Motor neuron (in vitro differentiated cells): ENCODE measurements at places on chromosomes 12 and 14. TPM values are rescaled to one million over a fixed set of nuclear protein-coding genes. Genes with fewer than 3 reads are reported as not detected.
A peak's percentile ranks its signal among the peaks of the same experiment; 100 is the strongest.

GRCh38 chr12:47574252-47575021 lies 131.4 kb downstream of the RPAP3 start:
- no peak for ATAC-seq

- no peak for ATAC-seq
Observed at GRCh38 chr12:7610006-7610405, 55.7 kb downstream of the APOBEC1 start.

DNA sequence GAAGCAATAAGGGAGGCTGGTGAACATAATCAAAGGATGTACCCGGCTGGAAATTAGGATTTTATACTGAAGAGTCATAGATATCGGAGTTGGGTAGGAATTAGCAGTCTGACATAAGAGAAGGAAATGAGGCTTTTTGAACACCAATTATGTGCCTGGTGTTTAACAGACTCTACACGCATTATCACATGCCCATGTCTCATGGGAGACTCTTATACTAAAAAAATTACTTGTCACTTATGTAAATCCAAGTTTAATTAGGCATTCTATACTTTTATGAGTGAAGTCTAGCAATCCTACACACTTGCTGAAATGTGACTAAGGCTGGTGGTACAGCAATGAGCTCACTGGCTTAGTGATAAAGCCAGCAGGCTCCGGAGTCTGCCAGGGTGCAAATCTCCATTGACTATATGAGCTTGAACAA lies 93.5 kb downstream of the NUAK1 start:
- no peak for ATAC-seq

- peak; percentile 25 for ATAC-seq
Observed at GRCh38 chr12:104219361-104219892, 3.8 kb downstream of the TXNRD1 start.

GRCh38 chr12:130204541-130204953 lies 42.3 kb downstream of the FZD10 start:
- ATAC-seq: no peak

- ATAC-seq: no peak
Observed at GRCh38 chr12:105334582-105334981, 4.1 kb downstream of the C12orf75 start.

DNA sequence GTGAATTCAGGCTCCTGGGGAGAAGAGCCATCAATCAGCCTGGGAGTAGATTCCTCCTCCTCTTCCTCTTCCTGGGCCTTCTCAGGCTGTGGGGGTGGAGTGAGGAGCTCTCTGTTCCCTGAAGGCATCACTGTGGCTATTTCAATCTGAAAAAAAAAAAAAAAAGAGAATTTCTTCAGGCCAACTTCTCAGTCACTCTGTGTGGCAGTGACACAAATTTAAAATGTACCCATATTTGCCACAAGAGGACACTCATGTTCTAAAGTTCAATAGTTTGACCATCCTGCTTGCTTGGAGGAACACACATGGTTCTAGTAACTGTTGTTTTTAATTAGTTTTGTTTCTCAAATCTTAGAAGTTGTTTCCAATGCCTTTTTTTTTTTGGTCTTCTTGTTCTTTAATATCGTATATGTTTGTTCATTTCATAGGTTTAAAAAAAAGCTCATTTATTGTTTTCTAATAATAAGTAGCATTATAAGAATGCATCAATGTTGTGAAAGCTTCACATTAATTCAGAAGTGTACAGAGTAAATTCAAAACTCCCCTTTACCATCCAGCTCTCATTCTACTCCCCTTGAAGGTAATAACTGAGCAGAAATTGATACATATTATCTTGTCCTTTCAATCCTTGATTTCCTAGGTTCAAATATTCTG lies 23.3 kb upstream of the CCER1 start:
- ATAC-seq: peak; percentile 91

- ATAC-seq: no peak
Observed at GRCh38 chr12:115421350-115421749, 737.4 kb upstream of the TBX3 start.

DNA sequence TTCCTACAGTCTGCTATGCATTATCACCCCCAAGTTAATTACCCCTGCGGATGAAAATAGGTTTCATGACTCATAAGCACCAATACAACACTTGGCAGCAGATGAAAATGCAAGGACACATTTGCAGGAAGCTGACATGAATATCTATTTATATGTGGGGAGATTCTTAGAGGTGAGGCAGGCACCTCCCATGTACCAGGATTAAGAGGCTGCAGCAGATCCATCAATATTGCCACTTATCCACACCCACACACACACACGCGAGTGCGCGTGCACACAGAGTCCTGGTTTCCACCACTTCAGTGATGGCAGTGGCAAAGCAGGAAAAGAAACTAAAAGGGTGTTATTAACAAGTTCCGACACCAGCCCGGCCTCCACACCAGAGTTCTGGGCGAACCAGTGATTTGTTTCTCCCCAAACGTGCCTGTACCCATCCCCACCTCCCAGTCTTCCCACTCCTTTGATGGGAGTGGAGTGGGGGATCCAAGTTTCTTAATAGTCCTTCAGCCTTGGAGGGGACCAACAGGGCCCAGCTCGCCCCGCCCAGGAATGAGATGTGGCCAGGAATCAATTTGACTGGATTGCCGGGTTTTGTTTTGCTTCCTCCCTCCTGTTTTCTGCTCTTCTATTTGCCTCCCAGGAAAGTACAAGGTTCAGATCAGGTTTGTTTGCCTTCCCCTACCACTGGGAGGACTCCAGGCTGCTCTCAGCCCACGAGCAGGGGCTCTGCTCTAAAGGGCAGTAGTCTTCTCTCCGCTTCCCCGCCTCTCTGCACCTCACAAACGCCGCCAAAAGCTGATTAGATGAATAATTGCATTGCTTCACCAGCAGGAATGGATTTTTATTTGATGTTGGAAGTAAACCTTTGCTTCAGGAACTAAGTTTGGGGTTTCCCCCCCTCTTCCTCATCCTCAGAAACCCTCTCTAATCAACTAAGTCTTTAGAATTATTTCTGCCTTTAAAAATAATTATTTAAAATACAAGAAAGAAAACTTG lies 5.2 kb downstream of the IRF2BPL start:
- ATAC-seq: peak; percentile 35

GRCh38 chr12:24861766-24862540 lies 86.9 kb downstream of the BCAT1 start:
- no peak for ATAC-seq

DNA sequence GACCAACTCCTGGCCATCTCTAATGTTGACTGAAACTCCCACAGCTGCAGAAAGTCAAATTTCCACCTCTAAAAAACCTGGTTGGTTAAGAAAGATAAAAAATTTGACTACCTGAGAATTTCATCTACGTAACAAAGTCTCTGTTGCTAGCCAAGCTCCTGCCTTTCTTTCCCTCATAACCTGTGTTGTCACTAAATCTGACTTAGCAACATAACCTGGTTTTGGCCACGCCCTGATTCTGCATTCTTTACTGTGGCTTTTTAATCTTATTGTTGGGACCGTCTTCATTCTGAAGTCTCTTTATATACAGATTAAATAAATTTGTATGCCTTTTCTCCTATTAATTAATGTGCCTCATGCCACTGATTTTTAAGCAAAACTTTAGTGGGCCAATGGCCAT lies 16.1 kb upstream of the CD69 start:
- ATAC-seq: no peak

- ATAC-seq: no peak
Observed at GRCh38 chr14:31763041-31763440, 201.8 kb downstream of the NUBPL start.

- no peak for ATAC-seq
Observed at GRCh38 chr14:51939755-51940301, 49.5 kb upstream of the RTRAF start.

DNA sequence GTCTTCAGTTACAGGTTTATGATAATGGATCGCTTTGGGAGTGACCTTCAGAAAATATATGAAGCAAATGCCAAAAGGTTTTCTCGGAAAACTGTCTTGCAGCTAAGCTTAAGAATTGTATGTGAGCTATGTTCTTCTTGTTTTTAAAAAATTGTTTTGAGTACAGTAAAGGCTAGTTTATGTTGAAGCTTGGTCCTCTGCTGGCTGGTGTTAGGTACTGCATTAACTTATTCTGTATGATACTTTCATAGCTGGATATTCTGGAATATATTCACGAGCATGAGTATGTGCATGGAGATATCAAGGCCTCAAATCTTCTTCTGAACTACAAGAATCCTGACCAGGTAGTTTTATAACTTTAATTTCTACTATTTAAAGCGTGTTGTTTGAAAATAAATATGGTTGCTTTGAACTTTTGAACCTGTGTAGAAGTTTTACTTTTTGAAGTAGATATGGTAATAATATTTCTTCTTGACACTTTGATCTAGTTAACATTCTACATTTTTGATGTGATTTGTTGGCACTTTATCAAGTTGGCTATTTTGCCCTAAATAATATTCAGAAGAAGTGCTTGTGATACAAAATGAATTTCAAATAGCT lies 55.7 kb downstream of the VRK1 start:
- ATAC-seq: no peak

DNA sequence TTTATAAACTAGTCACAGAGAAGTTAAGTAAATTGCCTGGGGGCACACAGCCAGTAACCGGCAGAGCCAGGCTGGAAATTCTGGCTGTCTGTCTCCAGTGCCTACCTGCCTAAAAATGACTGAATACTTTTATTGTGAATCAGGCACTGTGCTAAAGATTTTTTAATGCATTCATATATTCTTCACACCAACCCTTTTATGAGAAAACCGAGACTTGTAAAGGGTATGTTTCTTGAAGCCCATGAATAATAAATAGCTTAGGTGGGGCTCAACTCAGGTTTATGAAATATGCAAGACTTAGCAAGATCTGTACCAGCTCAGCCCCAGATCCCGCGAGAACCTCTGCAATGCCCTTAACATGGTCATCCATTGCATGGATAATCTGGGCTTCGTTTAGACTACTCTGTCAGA lies 60.8 kb downstream of the TMCC3 start:
- no peak for ATAC-seq

- no peak for ATAC-seq
Observed at GRCh38 chr12:116194935-116195431, 82.5 kb downstream of the MED13L start.

The CAPZA3 gene
- total RNA-seq: not detected in 2 replicates

The TAS2R42 gene
- total RNA-seq: 1.8 and 2.3 TPM in 2 replicates

The PPP1R13B gene
- total RNA-seq: 3.0 TPM in 2 replicates

The PTPRR gene
- 0.18 and 1.8 TPM in 2 replicates for total RNA-seq

The WASHC4 gene
- total RNA-seq: 27.8 and 29.1 TPM in 2 replicates

The DIP2B gene
- 53.6 and 81.8 TPM in 2 replicates for total RNA-seq

The IFNG-AS1 gene
- total RNA-seq: 0.57 and 0.63 TPM in 2 replicates

The SETD1B gene
- total RNA-seq: 14.2 and 14.3 TPM in 2 replicates

The SLC17A8 gene
- total RNA-seq: 7.7 and 8.1 TPM in 2 replicates

The PAPLN gene
- 8.1 and 13.4 TPM in 2 replicates for total RNA-seq
